ENCODE measurements at places on chromosomes 1 and 21.
A peak's percentile ranks its signal among the peaks of the same experiment; 100 is the strongest.

- no peak for DNase-seq
These were observed 64.9 kb downstream of the FGGY start for GRCh38 chr1:59361766-59362165.

DNA sequence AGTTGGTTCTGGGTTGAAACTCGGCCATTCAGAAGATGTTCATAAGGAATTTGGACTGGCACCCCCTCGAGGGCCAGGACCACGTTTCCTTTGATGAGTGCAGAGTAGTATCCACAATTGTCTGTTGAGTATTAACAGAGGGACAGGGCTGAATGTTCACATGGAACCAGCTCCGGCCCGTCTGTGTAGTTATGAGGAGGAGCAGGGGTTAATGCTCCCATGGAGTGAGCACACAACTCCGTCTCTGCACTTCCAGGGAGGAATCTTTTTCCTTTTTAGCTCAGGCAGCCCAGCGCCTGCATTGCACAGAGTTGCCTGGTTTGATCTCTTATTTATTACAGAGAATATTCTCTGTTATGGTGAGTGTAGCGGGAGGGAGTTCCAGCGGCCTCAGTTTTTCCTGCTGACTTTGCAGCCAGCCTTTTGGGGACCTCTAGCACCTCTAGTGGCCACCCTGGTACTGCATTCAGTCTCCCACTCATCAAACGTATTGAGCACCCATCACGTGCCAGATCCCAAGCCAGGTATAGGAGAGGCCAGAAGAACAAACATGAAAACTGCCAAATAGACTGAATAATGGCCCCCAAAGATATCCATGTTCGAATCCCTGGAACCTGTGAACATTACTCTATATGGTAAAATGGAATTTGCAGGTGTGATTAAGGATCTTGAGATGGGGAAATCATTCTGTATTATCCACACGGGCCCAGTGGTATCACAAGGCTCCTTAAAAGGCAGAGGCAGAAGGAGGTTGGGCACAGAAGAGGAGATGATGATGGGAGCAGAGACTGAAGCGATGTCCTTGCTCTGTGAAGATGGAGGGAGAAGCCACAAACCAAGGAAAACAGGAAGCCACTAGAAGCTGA lies 167.7 kb upstream of the CSF3R start:
- peak; percentile 19 for DNase-seq

DNA sequence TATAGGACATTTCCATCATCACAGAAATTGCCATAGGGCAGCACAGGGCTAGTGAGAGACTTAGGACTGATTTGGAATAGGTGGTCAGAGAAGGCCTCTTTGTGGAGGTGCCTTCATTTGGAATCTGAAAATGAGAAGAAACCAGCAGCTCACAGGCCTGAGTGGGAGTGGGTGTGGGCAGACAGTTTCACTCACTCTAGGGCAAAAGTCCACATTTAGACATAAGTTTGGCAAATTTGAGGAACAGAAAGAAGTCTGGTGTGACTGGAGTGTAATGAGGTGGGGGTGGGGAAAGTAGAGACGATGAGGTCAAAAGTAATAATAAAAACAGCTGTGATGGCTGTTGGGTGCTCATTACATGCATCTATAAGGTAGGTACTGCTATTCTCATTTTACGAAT lies 22.4 kb upstream of the BCAR3 start:
- DNase-seq = no peak

DNA sequence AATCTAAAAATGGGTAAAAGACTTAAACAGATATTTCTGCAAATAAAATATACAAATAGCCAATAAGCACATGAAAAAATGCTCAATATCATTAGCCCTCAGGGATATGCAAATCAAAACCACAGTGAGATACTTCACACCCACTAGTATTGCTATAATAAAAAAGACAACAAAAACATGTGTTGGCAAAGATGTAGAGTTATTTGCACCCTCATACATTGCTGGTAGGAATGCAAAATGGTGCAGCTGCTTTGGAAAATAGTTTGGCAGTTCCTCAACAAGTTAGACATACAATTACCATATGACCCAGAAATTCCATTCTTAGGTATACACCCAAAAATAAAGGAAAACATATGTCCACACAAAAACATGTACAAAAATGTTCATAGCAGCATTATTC lies 30.2 kb downstream of the ZZZ3 start:
- no peak for DNase-seq

GRCh38 chr1:14027099-14027498 lies 327.1 kb downstream of the PRDM2 start:
- DNase-seq = no peak

GRCh38 chr1:214106375-214106774 lies 118.6 kb downstream of the PROX1 start:
- DNase-seq = no peak

GRCh38 chr1:156658945-156659574 lies 17.1 kb downstream of the BCAN start:
- no peak for DNase-seq

DNA sequence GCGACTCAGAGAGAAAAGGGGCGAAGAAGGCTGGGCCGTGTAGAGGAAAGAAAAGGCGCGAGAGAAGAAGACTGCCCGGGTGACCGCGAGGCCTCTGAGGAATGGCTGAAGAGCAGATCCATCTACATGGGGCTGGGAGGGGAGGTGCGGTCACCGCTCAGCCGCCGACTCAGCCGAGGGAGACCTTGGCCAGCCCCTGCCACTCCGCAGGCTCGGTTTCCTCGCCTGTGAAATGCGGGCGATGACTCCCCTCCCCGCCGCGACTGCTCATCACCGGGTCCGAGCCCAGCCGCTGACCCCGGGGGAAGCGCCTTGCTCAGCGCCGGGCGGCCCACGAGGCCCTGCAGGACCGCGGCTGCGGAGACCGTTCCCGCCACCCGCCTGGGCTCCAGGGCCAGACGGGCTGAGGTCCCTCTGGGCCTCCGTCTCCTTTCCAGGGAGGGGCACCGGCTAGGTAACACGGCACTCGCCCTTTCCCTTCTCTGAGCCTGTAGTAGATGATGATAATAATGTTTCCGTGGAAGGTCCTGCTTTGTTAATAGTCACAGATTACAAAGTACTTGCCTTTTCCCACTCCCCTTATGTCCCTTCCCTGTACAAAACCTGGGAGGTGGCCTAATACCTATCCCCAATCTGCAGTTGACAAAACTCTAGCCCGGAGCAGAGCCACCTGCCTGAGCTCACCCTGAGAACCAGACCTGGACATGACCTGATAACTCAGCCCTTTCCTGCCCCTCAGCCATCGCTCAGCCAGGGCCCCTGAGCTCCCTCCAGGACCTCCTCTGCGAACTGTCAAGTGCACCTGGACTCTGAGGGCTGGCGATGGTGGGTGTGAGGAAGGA lies 1.6 kb upstream of the BSND start:
- no peak for DNase-seq

DNA sequence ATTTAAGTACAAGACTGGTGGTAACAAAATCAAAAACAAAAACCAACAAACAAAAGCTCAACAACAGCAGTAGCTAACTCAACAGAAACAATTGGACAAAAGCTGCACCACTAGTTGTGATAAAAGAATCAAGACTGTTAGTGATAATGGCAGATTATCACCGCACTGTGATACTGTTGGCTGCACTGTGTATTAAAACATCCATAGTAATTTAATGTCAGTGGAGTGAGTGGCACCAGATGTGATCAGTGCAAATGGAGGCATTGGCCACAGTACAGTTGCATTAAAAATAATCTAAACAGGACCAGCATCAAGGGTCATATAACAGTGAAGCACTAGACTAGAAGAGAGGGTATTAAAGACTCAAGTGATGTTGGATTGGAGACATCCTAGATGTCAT lies 1341.3 kb downstream of the MRPL39 start:
- DNase-seq = no peak

DNA sequence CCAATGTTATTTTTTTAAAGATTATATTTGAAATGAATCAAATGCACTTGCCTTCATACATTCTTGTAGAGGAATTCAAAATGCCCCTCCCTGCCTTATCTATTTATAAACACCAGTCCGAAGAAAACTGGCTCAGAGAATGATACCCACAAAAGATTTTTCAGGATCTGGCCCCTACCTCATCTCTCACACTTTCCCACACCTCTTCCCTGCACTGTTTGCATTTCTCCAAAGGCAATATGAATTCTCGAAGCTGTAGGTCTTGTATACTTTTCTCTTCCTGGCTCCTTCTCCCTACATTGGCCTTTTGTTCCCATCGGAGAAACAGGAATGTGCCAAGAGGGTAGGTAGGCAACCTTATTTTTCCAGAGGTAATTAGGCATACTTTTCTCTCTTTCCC lies 12.0 kb upstream of the CCDC190 start:
- no peak for DNase-seq

DNA sequence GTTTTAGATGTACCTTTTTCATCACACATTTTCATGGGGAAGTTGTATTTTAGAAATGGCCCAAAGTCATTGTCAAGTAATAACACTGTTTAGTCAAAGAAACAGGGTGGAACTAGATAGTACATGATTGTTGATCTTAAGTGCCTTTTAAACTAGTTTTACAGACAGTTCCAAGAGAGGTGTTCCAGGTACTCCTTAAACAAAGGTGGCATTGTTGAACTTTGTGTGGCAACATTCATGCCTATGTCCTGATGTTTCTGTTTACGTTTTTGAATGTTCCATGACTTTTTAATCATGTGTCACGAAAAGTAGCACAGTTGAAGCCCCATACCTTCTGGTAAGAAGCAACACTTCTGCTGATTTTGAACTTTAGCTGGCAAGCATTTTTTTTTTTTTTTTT lies 9.1 kb upstream of the SH3D21 start:
- no peak for DNase-seq

DNA sequence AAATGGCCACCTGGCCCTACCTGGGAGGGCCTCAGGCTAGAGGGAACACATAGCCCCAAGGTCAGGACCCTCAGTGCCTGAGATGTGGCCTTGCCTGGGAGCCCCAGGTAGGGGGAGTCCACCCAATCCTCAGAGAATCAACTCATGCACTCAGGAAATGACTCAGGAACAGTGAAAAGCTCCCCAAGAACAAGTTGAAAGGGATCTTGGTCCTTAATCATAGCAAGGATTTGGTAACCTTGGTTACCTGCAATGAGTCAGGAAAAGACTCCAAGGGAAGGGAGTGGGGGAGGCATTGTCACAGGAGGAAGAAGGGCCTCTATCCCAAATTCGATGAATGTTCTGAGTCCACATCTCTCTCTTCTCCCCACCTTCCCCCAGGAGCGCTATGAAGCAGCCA lies 17.0 kb downstream of the MAP7D1 start:
- no peak for DNase-seq

- DNase-seq = no peak
These were observed 87.0 kb downstream of the NMNAT2 start for GRCh38 chr1:183331091-183331742.

GRCh38 chr1:117571496-117571895 lies 34.4 kb upstream of the TENT5C start:
- no peak for DNase-seq

DNA sequence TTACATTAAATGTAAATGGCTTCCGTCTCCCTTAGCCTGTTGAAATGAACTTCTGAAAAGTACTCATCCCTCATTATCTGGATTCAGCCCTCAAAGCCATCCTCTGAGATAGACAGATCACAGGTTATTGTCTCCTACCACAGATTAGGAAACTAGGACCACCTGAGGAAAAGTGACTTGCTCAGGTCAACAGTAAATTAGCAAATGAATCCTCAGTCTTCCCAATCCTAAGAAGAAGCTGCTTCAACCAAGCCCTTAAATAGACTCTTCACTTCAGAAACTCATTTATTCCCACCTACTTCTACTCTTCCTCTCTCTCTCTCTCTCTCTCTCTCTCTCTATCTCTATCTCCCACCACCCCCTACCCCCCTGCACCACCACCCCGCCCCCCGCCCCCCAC lies 152.3 kb downstream of the DMRTA2 start:
- no peak for DNase-seq

DNA sequence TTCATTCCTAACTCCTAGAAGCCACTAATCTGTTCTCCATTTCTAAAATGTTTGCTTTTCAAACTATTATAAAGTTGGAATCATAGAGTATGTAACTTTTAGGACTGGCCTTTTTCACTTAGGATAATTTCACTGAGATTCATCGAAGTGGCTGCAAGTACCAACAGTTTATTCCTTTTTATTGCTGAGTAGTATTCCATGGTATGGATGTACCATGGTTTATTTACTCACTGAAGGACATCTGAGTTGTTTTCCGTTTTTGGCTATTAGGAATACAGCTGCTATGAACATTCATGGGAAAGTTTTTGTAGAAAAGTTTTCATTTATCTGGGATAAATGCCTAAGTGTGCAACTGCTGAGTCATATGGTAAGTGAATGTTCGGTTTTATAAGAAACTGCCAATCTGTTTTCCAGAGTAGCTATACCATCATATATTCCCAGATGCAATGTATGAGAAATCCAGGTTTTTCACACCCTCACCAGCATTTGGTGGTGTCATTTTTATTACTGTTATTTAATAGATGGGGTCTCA lies 66.3 kb downstream of the SLC27A3 start:
- DNase-seq = no peak

DNA sequence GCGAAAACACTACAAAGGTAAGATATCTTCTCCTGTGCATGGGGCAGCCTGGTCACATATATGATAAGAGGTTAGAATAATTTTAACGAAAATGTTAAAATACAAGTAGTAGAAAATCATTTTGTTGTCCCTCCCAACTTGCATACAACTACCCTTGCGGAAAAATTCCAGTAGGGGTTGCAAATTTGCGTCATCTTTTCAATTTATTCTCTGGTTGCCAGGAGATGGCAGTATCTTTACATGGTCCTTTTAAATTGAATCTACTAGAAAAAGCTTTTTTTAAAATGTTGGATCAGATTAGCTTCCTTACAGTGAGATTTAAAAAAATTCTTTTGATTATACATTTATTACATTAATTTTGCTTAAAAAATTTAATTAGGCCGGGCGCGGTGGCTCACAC lies 10.9 kb downstream of the S100PBP start:
- DNase-seq = no peak

- no peak for DNase-seq
These were observed 68.0 kb upstream of the C1orf105 start for GRCh38 chr1:172352435-172352834.

- no peak for DNase-seq
These were observed 9.2 kb downstream of the GPR157 start for GRCh38 chr1:9119745-9120144.

- no peak for DNase-seq
These were observed 3.0 kb downstream of the ADPRS start for GRCh38 chr1:36091698-36092097.
